Activated effector memory CD4-positive, alpha-beta T cell treated with Interleukin-2 at 50 U/mL for 16 hours (primary cell): ENCODE measurements at places on chromosomes 4 and X.
A peak's percentile ranks its signal among the peaks of the same experiment; 100 is the strongest.

DNA sequence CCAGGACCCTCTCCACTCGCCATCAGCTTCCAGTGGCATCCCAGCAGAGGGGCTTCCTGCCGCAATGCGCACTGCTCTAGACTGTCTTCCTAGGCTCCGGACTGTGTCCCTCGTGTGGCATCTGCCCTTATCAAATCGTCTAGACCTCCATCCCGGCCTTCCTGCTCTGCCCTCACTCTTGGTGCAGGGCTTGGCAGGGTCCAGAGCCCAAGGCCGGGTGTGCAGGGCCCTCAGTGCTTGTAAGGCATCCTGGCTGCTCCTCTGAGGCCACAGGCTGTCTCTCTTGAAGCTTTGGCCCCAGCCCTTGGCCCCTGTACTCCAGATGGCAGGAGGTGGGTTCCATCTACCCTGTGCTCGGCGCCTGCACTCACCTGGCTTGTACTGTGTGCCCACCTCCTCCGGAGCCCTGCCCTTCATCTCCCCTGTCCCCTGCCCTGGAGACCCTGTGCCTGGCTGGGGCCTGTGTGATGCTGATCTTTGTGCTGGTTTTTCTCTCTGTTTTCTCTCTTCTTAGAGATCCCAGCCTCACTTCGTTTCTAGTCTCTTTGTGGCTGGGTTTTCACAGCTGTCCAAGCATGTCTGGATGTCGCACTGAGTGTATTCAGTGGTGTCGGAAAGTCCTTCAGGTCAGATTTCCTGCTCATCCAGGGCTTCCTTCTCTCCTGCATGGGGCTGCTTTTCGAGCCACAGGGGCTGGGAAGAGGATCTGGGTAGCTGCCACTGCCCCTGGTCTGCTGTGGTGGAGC is 3.7 kb upstream of the TREX2 start:
- no peak for DNase-seq

- no peak for DNase-seq
Observed at GRCh38 chr4:185585211-185585610, 49.9 kb upstream of the PDLIM3 start.

DNA sequence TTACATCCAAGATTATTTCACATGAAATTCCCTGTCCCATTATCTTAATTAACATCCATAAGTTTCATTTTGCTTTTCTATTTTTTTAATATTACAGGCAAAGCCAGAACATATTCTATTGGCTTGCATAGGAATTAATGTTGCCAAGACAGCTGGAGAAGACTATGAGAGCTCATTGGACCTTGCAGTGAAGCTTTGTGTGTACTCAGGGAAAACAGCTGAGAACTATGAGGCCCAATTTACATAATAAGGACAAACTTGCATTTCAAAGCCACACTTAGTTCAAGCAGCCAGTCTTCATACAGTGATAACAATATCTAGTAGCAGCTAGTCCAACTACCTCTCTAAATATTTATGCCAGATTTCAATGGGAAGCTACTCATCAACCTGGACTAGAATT is 134.4 kb downstream of the DDX53 start:
- DNase-seq = no peak

DNA sequence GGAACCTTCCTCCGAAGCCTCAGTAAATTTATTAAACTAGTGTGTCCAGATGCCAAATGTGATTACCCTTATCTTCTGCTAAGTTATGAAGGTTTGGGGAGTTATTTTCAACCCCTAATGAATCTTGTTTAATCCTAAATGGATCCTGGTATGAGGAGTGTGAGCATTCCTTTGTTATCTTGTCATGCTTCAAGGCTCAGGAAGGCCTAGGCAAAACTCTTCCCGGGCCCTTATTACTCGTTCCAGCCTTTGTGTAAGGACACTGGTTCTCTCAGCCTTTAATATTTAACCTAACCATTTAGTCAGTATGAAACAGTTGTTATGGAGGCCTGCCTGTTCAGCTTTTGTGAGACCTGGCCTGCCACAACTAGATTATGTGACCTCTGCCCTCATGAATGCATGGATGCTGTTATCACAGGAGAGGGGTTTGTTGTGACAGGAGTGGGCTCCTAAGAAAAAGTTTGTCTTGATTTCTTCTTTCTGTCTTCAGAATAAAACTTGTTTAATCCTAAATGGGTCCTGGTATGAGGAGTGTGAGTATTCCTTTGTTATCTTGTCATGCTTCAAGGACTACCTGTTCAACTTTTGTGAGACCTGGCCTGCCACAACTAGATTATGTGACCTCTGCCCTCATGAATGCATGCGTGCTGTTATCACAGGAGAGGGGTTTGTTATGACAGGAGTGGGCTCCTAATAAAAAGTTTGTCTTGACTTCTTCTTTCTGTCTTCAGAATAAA is 181.7 kb downstream of the SLC39A8 start:
- DNase-seq = no peak

- no peak for DNase-seq
Observed at GRCh38 chr4:3530663-3531254, 1.5 kb downstream of the LRPAP1 start.

DNA sequence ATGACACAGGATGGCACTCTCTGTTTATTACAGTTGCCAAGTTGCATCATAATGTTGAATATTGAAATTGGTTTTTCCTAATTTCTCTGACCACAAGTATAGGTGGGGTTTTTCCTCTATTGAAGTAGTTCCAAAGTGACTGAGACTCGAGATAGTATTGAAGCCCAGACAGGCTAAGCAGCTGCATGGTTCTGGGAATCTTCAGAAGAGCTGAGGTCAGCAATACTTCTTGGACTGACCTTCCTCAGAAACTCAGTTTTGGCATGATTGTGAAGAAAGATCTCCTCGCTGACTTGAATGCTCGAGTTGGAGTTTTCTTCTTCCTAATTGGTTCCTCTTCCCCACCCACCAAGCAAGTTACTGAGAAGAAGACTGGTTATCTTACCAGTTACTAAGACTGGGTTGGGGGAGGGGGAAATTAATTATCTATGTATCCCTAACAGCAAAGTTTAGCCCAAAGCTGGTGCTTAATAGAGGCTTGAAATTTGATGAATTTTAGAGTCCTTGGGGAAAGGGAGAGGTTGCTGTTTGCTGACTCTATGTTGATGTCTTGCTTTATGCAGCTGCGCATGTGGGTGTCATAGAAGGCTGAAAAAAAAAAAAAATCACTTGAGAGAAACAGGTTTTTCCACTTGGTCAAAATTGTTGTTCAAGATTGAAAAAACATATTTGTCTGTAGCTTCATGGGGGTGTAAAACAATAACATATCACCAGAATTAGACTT is 91.1 kb downstream of the P2RY10 start:
- no peak for DNase-seq

DNA sequence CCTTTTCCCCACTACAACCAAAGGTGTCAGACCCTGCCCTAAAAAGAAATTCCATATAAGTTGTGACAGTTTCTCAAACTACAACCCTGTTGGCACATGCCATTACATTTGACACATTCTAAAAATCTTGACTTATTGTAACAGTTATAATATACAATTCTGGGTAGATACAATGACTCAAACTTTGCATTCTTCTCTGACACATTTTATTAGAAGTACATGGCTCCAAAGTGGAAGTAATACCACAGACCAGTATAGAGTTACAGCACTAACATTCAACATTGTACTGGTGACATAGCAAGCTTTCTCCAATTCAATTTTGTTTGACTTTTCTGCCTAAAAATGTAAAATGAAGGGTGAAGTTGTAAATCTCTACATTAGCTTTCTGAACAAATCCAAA is 196.6 kb upstream of the ETNPPL start:
- no peak for DNase-seq

DNA sequence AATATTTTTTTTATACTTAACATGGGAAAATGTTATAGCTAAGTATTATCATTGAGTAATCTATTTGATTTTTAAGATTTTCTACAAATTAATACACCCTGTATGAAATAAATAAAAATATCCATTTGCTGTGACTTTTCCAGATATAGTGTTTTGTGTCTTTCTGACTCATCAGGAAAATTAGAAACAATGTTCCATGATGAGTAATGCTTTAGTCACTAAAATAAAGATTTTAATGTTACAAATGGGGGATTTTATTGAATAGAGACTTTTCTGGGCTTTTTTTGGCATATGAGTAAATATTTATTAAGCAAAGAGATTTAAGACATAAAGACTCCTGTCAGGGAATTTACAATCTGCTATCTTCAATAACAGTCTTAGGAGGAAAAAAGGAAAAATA is 279.2 kb upstream of the NOCT start:
- no peak for DNase-seq

DNA sequence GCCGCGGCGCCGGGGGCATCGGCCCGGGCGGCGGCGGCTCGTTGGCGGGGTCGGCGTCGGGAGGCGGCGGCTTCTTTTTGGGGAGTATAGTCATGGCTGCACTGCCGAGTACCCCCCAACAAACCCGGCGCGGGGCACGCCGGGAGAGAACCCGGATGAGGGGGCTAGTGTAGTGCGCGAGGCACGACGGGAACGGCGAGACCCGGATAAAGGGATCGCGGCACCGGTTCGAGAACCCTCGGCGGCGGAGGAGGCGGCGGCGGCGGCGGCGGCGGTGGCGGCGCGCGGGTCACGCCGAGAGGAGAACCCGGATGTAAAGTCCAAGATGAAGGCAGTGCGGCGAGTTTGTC is at the start of gene OTUD5:
Gene OTUD5 (minus strand): TSS at position 131 of the 350 bp plus-strand sequence. CDS start 37 bp downstream, at position 94.
- DNase-seq = peak; percentile 67

GRCh38 chr4:150234246-150234645 is 156.0 kb downstream of the DCLK2 start:
- no peak for DNase-seq

- no peak for DNase-seq
Observed at GRCh38 chr4:165844161-165844560, 28.9 kb upstream of the TLL1 start.

- no peak for DNase-seq
Observed at GRCh38 chr4:24395937-24396336, 188.4 kb downstream of the DHX15 start.

GRCh38 chr4:110344165-110344564 is 131.8 kb upstream of the ENPEP start:
- DNase-seq = no peak

- DNase-seq = no peak
Observed at GRCh38 chr4:102438396-102439235, 62.5 kb upstream of the NFKB1 start.

- DNase-seq = no peak
Observed at GRCh38 chr4:71050809-71051208, 57.4 kb downstream of the DCK start.

- no peak for DNase-seq
Observed at GRCh38 chr4:80876810-80877209, 153.7 kb upstream of the BMP3 start.
